ENCODE measurements at places on chromosomes 1 and 21.

GRCh38 chr1:58090640-58091039 is 455.9 kb downstream of the OMA1 start:
- no peak for DNase-seq

GRCh38 chr1:88825721-88826120 is 65.6 kb downstream of the GTF2B start:
- no peak for DNase-seq

- no peak for DNase-seq
These were observed 13.5 kb upstream of the TNFRSF1B start for GRCh38 chr1:12153181-12153785.

DNA sequence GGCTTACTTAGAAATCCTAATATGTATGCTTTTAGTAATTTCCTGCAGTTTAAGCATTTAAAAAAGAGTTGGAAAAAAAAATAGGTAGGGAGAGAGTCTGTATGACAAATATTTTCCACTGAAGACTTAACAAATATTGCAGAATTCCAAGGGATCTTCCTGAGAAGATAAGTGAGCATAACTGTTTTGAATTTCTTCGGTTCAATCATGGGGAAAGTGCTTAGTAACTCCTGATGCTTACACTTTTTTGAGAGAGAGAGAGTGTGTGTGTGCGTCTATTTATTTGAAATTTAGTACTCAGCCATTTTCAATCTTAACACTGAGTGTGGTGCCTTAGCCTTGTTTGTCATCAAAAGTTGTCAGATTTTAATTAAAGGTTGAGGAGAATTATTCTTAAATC is 18.5 kb downstream of the SON start:
- no peak for DNase-seq

DNA sequence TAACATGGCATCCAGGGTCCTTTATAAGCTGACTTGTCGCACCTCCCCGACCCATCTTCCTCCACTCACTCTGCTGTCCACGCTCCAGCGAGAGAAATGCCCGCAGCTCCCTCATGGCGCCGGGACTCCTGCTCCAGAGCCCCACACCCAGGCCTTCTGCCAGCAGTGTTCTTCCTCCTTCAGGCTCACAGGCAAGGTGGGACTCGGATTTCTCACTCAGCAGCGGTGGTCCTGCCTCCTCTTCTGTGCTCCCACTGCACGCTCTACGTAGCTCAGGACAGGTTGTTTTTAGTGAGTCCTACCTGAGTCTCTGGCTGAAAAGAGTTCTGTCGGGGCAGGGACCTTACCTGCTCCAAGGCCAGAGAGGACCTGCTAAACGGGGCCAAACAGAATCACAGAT is 11.2 kb downstream of the THEMIS2 start:
- no peak for DNase-seq

- DNase-seq: no peak
These were observed 16.9 kb downstream of the NTMT2 start for GRCh38 chr1:170162459-170163246.

- DNase-seq: no peak
These were observed 4.7 kb upstream of the SLAMF1 start for GRCh38 chr1:160651433-160652064.
